ENCODE measurements at places on chromosomes 1 and 21. TPM values are rescaled to one million over a fixed set of nuclear protein-coding genes. Genes with fewer than 3 reads are reported as not detected.

Gene F13B
- total RNA-seq, result not detected

Gene SLC5A9
- not detected for total RNA-seq

Gene HSD17B7
- 19.0 TPM for total RNA-seq

Gene SLC19A2
- total RNA-seq, result 6.3 TPM

Gene PI4KB
- total RNA-seq, result 52.5 TPM

Gene ANGPTL3
- total RNA-seq, result not detected

Gene SLC30A10
- 0.32 TPM for total RNA-seq

Gene GJA8
- total RNA-seq, result not detected

Gene MMEL1
- 0.16 TPM for total RNA-seq

Gene KCNQ4
- not detected for total RNA-seq

Gene FAM167B
- 0.47 TPM for total RNA-seq

Gene HSD3B2
- total RNA-seq, result not detected

Gene ADGRB2
- total RNA-seq, result 10.6 TPM

Gene PLA2G5
- 0.09 TPM for total RNA-seq

Data from bronchial smooth muscle cell (primary cell).